ENCODE measurements at places on chromosomes 16 and 17. TPM values are rescaled to one million over a fixed set of nuclear protein-coding genes. Genes with fewer than 3 reads are reported as not detected.

- DNase-seq: no peak
Observed at GRCh38 chr17:44777394-44778348, 18.9 kb downstream of the ADAM11 start.

GRCh38 chr17:74935585-74936469 is at the start of gene OTOP3:
OTOP3 (plus strand) TSS chr17:74935898; CDS start chr17:74935922, 24 bp downstream.
- DNase-seq: no peak

DNA sequence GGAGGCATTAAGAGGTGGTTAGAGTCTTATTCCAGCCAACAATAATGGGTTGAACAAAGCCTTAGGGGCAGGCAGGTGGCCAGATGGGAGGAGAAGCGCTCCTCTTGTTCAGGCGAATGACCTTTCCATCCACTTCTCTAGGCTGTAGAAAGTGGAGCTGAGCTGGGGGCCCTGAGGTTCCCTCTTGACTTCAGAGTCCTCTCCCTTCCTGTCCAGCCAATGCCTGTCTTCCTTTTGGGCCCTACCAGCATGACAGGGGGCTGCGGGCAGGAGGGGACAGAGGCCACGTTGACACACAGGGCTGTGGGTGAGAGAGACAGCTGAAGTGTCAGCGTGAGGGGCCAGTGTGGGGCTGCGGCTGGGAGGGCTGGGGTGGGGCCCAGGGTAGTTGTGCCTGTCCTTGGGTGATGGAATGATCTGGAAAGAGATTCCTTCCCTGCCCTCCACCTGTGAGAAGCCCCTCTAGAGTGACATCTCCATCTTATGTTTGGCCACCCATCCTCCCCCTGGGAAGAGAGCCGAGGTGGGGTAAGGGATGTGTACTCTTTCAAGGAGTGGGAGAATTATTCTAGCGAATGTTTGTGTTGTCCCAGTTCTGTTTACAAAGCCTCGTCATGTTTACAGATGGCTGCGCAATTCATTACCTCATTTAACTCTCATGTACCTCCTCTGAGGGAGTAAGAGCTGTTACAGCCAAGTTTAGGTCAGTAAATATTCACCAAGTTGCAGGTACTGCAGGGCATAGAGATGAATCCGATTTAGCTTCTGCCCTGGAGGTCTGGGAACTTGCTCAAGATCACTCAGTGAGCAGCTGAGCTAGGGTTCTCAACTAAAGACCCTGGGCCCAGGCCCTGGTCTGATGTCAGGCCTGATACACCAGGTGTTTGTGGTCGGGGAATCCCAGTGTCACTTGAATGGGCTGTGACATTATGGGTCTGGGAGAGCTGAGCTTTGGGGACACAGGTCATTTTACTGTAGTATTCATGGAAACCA is 3.3 kb downstream of the ERBB2 start:
- DNase-seq: peak; percentile 70

GRCh38 chr16:50812876-50813466 is 71.1 kb downstream of the CYLD start:
- no peak for DNase-seq

DNA sequence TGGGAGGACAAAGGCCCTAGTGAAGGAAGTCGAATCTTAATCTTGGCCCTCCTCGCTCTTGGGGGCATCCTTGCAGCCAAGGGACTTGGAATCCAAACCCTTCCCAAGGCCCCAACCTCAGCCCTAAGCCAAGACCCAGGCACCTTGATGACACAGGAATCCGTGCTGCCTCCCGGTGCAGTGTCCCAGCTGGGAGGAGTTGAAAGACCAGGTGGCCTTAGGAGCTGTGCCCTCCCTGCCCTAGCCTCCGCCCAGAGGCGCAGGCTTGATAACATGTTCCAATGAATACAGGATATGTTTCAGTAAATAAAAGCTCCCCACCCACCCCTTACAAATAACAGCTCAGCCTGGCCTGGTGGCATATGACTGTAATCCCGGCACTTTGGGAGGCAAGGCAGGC is at the start of gene CHST5:
Gene CHST5 (minus strand): TSS at position 208 of the 400 bp plus-strand sequence. CDS start 5,724 bp downstream, outside the sequence.
- no peak for DNase-seq

GRCh38 chr17:18850679-18851078 is 7.3 kb upstream of the PRPSAP2 start:
- no peak for DNase-seq

DNA sequence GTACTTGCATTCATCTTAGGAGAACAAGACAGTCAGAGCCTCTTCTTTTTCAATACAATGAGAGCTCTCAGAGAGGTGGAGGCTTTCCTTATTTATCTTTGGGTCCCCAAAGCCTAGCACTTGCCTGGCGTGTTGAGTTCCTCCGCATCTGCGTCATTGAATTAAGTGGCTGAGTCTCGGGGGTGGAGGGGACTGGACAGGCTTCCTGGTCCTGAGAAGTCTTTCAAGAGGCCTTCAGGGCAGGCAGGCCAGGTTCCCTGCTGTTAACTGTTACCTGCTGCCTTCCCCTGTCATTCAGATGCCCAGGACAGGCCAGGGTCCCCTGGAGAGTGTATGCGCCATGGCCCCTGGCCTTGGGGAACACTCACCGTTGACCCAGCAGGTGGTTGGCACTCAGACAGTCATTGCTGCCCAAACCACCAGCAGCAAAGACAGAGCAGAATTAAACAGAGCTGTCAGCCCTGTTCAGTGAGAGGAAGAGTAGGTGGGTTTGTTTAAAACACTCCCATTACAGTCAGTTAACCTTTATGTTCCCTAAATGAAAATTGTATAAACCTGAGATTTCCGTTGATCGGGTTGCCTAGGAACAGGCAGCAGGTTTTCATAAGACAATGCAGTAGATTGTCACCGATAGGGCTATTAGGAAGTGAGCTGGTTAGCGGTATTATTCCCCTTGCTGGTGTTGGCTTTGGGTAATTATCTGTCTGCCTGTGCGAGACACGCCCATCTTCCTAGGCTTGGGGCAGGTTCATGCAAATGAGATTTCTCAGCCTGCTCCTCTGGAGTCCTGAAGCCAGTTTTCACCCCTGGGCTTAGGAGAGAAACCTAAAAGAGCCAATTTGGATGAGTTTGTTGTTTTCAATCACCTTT is 132.7 kb downstream of the CCDC182 start:
- DNase-seq: no peak

GRCh38 chr17:869567-870525 is 87.7 kb downstream of the MRM3 start:
- DNase-seq: no peak

- DNase-seq: no peak
Observed at GRCh38 chr17:75508931-75509361, 6.4 kb downstream of the CASKIN2 start.

DNA sequence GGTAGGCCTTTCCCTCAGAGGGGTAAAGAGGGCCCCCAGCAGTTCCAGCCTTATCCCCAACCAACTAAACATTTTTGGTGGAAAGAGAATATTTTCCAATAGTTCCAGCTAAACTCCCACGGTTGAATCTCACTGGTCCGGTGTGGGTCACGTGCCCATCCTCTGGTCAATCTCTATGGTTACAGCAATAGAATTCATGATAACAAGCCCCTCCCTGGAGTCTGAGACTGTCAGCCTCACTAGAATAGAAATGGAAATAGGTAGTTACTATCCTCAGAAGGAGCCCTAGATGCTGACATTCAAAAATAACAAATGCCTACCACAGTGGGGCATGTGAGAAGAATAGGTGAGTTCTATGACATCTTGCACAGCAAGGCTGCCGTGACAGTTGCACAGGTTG is 37.5 kb upstream of the LITAF start:
- no peak for DNase-seq

The LITAFD gene
- not detected for total RNA-seq

The CARD14 gene
- total RNA-seq: 0.32 TPM

The ORC6 gene
- 1.3 TPM for total RNA-seq

The KCNJ18 gene
- not detected for total RNA-seq

The RNF222 gene
- not detected for total RNA-seq

Measured in breast epithelium (tissue), 4 donors.